ENCODE measurements at places on chromosomes 12 and 14.

DNA sequence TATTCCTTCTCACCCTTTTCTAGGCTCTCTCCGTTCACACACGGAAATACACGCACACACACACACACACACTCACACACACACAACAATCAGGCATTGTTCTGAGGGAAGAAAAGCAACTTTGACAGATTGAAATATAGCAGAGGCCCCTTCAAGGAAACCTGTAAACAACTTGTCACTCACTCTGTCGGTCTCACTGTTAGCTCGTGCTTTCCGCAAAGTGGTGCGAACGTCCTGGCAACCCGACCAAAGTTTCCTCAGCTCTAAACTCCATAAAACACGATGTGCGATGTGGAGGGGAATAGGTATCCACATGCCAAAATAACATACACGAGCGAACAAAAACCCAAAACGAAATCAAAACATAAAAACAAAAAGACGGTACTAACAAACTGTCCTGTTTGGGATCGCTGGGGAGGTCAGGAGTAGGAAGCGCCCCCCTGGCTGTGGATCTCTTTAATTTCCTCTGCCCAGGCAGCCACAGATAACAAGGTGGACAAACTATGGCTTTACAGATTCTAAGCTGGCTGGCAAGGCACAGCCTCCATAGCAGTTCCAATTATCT, 822 bp upstream of the SOX5 start:
- no peak for DNase-seq

- peak; percentile 50 for DNase-seq
These were observed 3.1 kb downstream of the C14orf39 start for GRCh38 chr14:60482743-60483142.

DNA sequence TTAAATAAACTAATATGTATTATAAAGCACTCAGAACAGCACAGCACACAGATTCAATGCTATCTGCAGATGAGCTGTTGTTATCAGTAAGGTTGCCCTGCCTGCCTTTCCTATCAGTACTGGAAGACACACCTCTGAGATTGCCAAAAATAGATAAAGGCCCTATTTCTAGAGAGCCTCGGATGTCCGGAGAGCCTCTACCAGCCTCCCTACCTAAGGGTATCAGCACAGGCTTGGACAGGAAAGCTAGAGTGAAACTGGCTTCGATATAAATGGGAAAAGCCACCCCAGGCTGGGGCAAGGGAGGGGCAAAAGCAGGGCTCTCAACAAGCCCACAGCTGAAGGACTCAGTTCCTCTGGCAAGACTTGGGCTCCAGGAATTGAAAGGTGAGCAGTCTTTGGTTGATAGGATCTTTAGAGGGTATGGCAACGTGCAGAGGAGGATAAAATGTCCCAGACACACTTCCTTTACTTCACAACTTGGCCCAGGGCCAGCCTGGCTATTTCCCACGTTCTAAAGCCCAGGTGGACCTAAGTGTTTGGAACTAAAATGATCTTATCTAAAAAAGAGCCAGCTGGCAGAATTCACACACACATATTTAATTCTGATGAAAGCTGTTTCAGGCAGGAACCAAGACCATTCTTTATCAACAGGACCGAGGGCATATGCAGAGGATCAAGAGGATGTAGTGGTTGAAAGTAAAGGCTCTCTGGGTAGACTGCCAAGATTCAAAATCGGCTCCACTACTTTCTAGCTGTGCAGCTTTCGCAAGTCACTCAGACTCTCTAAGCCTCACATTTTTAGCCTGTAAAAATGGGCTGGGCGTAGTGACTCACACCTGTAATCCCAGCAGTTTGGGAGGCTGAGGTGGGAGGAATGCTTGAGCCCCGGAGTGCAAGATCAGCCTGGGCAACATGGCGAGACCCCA, 37.8 kb upstream of the ITPR2 start:
- DNase-seq = peak; percentile 54

- DNase-seq = no peak
These were observed 323.7 kb downstream of the PAWR start for GRCh38 chr12:79367032-79367589.

DNA sequence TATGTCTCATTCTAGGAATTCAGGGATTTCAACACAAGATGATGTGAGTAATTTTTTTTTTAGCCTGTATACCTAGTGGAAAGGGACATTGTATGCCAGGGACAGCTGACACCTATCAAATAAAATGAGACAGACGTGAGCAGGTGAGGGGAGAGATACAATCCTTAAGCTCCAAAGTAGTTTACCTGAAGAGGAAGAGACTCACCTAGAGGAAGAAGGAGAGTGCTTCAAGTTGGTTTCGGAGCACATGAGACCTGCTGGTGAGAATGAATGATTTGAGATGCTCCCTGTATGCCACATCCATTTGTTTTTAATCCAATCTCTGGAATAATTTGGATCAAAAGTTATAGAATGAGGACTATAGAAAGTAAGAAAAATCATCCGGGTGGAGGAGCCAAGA, 915.4 kb upstream of the FBXO33 start:
- no peak for DNase-seq

DNA sequence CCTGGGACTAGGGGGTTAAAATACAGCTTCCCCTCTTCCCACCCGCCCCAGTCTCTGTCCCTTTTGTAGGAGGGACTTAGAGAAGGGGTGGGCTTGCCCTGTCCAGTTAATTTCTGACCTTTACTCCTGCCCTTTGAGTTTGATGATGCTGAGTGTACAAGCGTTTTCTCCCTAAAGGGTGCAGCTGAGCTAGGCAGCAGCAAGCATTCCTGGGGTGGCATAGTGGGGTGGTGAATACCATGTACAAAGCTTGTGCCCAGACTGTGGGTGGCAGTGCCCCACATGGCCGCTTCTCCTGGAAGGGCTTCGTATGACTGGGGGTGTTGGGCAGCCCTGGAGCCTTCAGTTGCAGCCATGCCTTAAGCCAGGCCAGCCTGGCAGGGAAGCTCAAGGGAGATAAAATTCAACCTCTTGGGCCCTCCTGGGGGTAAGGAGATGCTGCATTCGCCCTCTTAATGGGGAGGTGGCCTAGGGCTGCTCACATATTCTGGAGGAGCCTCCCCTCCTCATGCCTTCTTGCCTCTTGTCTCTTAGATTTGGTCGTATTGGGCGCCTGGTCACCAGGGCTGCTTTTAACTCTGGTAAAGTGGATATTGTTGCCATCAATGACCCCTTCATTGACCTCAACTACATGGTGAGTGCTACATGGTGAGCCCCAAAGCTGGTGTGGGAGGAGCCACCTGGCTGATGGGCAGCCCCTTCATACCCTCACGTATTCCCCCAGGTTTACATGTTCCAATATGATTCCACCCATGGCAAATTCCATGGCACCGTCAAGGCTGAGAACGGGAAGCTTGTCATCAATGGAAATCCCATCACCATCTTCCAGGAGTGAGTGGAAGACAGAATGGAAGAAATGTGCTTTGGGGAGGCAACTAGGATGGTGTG, 1.9 kb downstream of the GAPDH start:
- no peak for DNase-seq

GRCh38 chr12:118035190-118036041, 18.9 kb downstream of the RFC5 start:
- peak; percentile 47 for DNase-seq

DNA sequence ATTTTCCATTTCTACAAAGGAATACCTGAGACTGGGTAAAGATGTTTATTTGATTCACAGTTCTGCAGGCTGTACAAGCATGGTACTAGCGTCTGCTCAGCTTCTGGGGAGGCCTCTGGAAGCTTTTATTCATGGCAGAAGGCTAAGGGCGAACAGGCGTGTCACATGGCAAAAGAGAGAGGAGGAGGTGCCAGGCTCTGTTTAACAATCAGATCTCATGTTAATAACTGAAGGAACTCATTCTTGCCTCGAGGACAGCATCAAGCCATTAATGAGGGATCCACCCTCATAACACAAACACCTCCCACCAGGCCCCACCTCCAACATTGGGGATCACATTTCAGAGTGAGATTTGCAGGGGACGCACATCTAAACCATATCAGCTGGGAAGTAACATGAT, 36.0 kb downstream of the PRB3 start:
- DNase-seq = no peak

GRCh38 chr12:132544080-132544397, 54.1 kb downstream of the FBRSL1 start:
- DNase-seq = no peak

DNA sequence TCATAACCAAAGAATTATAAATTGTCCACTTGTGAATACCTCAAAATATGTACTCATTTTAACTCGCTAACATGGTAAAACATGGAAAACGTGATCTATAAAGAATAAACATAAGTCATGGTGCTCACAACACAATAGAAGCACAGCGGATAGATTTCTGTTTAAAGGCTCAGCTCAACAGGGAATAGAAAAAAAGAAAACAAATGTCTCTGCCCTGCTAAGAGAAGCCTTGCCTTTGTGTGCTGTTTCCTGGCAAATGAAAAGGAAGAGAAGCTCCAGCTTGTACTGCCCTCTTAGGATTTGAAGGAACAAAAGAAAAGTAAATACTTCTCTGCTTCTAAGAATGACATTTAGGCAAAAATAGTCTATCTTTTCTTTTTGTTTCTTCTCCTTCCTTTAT, 121.0 kb upstream of the KRR1 start:
- no peak for DNase-seq

DNA sequence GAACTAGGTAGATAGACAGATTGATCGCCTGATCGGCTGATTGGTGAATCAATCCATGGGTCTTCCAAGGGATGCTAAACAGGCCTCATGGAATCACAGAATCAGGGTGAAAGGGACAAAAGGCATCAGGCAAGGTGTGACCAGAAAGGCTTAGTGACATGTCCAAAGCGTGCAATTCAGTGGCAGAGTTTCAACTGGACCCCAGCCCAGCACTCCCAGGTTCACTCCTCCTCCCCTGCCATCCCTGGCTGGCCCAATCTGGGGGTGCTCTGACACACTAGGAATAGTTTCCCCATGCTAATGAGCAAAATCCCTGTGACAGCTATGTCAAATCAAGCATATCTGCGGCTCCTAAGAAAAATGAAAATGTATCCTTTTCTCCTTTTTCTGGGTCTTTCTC, 50.4 kb downstream of the NINJ2 start:
- no peak for DNase-seq

DNA sequence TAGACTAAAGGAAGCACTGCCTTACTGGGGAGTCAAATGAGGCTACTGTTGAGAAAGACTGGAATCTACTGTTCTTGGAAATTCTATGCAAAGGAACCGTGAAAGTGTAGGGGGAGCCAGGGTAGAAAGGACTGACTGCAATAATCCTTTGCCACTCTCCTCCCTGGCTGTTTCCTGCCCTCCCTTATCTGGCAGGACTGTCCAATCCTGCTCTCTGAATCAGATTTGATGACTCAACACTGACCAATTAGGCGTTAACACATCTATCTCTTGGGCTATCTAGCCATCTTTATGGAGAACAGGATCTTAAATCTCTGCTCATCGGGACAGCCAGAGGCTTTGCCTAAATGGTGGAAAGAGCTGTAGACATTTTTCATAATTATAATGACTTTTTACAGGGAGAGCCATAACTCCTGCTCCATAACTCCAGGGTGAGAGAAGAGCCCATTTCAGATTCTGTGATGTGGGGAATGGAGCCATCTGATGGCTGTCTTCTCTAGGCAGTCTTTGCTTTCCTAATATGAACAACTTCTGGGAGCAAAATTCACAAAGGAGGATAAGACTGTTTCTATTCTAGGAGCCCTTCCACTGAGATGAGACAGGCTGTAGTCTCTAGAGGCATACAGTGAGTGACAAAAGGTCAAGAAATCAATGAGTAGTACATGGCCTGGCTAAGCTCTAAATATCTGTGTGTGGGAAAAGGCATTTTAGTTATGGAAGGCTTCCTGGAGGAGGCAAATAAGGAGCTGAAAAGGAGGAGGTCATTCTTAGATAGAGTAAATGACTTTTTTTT, 68.9 kb upstream of the CISTR start:
- DNase-seq = peak; percentile 21

DNA sequence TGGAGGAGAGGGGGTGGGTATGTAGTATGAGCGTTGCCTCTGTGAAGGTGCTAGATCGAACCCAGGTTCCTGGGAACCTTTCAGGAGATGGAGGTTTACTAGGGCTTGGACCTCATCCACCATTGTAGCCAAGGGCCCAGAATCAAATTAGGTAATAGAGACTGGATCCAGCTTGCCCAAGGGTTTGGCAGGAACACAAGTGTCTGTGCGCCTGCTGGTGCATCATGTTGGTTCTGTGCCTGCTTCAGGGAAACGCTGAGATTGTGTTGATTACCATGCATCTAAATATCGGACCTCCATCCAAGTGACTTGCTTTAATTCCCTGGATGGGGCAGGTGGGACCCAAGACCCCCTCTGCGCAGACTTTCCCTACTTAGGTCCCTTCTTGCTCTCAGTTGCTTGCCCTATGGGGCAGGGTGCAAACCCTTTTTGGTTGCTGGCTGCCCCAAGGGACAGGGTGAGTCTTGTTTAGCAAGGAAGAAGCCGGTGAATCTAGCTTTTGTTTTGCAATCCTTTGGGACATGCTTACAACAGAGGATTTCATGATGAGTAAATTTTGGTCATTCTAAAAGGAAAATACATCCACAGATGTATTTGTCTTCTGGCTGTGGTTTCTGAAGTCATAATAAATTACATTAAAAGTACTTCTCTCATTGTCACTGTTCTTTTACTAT, 189.8 kb upstream of the PRICKLE1 start:
- no peak for DNase-seq

DNA sequence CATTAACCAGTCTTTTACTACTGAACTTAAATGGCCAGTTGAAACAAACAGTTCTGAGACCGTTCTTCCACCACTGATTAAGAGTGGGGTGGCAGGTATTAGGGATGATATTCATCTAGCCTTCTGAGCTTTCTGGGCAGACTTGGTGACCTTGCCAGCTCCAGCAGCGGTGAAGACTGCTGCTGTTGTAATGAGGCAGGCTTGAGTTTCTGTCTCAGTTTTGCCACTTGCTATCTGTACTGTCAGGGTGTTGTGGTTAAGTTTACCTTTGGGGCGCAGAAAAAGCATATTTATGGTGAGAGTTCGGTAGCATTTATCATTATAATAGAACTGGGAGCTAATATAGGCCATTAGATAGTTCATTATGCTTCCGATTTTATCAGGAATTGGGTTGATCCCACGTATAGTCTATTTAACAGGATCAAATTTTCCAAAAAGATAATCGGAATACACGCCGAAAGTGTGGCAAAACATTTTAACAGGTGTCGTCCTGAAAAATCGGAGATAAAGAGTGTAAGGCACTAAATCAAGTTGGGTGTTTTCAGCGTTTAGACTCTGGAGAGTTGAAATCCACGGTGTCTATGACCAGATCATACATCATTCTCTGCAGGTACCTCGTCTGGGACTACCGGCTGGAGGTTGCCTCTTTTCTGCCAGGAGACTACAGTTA, 688 bp upstream of the NECAP1 start:
- DNase-seq = no peak

GRCh38 chr12:119157528-119157927, 21.2 kb upstream of the HSPB8 start:
- DNase-seq = no peak

DNA sequence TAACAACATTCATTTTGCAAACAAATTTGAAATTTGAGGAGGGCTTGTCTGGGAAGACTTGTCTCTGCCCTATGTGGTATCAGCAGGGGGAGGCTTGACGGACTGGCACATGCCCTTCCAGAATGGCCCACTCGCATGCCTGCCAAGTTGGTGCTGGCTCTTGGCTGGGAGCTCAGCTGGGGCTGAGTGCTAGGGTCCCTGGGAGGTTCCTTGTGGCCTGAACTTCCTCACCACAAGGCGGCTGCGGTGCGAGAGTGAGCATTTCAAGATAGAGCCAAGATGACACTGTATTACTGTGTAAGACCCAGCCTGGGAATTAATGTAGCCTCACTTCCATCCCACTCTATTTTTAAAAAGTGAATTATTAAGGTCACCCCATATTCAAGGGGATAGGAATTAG, 271.6 kb upstream of the PLEKHG7 start:
- DNase-seq = no peak

Data from H4 (cell line).